ENCODE measurements at places on chromosomes 7 and 10.
A peak's percentile ranks its signal among the peaks of the same experiment; 100 is the strongest.

DNA sequence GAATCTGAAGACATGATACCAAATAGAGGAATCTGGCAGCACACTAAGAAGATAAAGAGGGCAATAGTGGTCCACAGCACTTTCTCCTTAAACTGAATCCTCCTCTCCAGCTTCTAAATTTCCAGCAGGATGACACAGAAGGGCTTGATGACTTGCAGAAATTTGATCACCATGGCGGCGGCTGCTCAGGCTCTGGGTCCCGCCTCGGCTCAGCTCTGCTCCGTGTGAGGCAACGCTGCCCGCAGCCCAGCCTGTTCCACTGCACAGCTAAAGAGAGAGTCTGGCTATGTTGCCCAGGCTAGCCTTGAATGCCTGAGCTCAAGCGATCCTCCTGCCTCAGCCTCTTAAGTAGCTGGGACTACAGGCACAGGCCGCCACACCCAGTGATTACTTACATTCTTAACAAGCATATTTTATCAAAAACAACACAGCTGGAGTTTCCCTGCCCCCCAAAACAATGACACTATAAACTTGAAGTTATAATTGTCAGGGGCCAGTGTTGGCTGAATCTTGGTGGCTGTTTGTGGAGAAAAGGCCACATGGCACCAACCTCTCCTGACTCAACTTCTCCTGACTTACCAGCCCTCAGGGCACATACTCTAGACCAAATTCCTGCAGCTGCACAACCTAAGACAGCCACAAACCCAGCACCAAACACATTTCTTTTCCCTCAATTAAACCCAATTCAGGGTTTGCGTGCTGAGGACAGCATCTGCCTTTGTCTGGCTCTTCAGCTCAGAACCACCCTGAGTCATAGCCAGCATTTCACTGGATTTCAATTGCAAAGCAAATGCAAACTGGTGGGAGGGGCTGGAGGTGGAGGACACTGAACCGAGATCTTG, 11.6 kb upstream of the TNPO3 start:
- DNase-seq: peak; percentile 75

- no peak for DNase-seq
Observed at GRCh38 chr7:1740214-1740613, 70.1 kb downstream of the ELFN1 start.

DNA sequence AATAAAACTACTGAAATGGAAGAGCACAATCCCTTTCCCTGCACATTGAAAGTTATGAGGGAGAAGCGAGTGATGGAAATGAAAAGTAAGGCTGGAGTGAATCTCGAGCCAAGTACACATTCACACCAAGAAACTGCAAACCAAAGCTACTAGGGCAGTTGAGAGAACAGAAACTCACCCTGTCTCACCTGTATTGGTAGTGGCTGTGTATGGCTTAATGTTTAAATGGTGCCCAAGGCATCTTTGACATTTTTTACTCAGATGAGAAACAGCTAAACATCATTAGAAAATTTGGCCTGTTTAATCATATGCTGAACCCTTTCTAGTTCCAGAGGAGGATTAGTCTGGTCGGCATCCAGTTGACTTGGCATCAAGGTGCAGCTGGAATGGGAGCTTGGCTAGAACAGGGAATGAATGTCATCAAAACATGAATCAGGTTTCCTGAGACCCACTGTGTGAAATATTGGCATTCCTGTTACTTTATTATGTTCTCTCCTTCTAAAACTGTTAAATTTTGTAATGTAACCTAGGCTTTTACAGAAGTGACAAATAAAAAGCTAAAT, 840.8 kb downstream of the GRM8 start:
- no peak for DNase-seq

GRCh38 chr10:11218395-11218794, 200.7 kb downstream of the CELF2 start:
- DNase-seq: no peak

DNA sequence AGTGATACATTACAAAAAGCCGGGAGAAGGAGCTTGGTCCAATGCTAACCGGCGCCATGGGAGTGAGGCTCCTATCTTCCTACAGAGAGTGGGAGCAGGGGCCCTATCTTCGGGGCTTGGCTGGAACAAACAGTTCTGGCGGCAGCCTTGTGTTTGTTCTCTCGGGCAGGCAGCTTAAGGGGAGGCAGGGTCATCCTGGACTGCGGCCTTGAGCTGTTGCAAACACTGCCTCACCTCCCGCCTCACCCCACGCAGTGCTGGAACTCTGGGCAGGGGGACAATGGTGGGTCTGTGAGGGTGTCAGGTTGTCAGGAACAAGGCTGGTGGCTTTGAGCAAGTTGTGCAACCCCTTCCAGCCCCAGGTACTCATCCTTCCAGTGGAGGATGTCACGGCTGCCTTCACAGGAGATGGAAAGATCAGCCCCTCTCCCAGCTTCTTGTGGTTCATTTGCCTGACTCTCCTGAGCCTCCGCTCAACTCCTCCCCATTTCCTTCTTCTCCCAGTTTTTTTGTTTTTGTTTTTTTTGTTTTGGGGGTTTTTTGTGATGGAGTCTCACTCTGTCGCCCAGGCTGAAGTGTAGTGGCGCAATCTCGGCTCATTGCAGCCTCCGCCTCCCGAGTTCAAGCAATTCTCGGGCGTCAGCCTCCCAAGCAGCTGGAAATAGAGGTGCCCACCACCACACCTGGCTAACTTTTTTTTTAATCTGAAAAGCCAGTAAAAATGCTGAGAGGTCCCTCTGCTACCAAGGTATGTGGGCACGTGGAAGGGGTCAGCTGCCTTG, 57.4 kb downstream of the SPOCK2 start:
- DNase-seq: no peak

DNA sequence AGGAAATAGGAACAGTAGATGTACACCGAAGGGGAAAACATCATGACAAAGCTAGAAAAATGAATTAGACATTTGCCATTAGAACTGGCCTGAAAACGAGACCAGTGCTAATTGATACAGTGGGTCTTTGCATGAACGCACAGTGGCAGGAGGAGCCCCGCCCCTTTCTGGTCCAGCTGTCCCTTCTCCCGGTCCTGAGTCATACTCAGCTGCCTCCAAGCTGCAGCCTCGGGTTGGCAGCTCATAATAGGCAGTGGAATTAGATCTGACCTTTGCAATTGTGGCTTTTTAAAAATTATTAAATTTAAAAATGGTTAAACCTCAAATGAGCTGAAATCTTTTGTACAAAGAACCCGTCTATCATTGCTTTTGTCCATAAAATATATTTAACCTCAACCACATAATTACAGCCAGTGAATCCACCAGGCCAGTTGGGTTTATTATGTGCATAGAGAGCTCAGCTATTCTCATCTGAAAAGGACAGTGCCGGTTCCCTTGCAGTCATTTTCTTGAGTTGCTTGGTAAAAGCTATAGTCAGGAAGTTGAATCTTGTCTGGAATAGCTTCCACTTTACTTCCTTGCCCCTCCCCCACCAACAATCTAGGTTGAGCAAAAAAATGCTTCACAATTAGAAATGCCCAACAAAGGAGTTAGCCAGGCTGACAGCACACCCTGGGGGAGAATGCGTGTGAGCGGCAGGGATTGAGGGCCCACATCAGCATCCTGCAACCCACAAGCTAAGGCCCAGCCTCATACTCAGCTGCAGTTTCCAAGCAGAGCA, 147.1 kb downstream of the BUB3 start:
- no peak for DNase-seq

DNA sequence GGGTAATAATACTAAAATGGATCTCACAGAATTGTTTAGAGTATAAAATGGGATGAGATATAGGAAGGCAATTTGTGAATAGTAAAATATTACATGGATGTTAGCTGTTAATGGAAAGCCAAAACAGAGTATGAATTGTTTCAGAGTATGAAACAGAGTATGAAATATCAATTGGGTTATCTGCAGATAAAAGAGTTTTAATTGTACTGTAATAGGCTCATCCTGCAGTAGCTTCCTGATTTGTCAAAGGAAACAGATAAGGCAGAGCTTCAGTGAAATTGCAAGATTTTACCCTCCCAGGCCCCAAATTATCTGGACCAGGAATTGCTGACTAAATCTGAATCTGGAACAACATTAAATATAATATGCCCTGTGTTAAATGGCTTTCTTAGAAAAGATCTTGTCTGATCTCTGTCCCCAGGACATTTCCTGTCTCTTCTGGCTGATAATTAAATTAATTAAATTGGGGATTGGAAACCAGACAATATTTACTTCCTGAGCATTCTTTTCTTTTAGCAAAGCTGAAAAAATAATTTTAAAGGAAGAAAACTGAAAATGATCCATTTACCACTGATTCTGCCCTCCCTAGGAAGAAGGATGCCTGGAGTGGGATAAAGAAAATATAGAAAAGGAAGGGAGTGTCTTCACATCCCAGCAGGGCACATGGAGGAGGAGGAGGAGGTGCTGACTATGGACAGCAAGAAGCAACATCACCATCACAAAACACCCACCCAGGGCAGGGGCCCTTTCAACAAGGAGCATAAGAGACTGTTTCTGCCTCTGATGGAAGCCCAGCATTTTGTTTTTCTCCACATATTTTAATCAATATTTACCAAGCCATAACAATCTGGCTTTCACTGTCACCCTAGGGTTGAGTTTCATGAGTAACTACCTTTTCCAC, 18.5 kb downstream of the PTN start:
- no peak for DNase-seq

GRCh38 chr7:17150018-17150417, 148.4 kb upstream of the AHR start:
- DNase-seq: no peak

DNA sequence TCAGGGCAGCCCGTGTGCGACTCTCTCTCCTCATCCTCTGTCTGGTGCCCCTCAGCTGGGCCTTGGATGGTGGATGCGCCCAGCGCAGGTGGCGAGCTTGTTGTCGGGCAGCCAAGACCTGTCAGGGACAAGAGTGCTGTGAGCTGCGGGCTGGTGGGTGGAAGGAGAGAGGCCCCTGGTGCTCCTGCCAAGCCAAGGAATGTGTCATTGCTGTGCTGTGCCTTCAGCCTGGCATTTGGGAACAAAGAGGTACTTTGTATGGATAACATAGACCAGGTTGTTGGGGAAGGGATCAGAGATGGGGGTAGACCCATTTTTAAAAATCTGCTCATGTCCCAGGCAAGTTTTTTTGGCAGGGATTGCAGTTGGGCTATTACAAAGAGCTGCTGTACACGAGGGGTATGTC, 120.9 kb downstream of the PKD1L1 start:
- no peak for DNase-seq

DNA sequence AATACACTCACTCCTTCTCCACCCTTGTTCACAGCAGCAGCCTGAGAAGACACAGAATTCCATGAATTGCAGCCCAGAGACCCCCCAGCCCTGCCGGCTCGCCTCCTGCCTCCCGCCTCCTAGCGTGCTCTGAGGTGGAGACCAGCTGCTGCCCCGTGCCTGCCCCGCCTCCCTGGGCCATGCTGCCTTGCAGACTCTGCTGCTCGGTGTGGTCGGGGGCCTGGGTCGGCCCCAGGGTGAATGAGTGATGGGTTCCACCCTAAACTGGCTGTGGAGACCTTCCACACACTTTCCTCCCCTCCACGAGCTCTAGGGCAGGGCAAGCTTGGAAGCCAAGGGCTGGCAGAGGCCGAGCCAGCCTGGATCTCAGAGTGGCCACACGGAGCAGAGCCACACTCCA, 479.3 kb downstream of the DNAJB6 start:
- DNase-seq: no peak

DNA sequence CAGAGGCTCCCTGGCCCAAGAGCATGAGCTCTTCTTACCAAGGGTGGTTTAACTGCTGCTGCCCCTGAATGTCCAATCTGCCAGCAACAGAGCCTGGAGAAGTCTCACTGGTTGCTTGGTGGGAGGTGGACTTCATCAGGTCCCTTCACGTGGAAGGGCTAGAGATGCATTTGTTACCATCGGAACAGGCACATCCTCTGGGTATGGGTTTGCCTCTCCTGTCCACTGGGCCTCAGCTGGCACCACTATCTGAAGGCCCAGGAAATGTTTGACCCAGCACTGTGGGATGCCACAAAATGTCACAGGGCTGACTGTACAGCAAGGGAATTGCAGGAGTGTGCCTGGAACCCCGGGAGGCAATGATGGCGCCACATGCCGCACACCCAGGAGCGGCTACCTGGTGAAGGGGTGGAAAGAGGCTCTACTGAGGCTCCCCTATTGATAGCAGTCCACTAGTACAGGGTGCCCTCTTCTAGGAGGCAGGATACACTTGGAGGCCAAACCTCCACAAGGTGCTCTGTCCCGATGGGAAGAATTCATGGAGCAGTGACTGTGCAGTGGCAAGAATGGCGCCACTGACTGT, 603.1 kb upstream of the MGMT start:
- no peak for DNase-seq

DNA sequence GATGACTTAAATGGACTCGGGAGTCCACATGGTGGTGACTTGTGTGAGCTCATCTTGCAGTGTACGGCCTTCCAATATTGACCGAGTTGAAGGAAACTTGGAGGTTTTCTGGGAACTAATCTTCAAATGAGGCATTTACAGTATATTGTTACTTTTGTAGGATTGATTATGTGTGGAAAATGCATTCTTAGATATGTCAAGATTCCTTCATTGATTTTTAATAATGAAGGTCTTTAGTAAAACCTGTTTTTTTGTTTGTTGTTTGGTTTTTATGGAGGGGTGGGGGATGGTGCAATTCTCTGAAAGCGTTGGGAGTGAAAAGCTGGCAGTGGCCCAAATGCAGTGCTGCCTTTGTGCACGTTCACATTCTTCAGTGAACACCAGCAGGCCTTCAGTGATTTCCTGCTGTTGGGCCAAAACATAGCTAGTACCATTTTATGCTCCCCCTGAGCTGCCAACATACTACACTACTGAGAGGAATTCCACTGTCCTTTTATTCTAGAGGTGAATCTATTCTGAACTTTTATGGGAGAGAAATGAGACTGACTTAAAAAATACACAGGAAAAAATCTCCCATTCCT, 50.4 kb downstream of the CCNY start:
- no peak for DNase-seq

GRCh38 chr10:70759781-70760180, 25.4 kb downstream of the TBATA start:
- no peak for DNase-seq

DNA sequence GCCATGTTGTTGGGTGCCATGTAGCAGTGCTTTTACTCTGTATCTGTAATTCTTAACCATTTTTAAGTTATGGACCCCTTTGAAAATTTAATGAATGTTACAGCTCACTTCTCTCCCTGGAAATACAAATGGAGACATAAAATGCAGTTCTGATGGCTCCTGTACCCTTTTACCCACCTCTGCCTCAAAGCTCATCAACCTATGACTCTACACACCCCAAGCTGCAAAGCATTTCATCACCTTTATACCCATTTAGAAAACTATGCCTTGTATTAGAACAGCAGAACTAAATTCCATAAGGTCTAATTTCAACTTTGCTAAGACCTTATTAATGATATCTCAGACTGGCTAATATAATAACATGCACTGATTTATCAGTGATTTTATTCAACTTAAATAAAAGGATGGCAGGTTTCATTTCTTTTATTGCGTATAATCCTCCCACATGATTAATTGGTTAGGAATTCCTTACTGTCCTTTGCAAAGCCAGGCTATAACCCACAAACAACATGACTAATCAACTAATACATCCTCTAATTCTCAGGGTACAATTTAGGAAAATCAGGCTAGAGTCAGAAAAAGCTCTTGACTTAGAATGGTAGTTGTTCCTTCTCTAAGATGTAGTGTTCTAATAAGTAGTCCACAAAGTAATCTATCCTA, 68.1 kb downstream of the CPEB3 start:
- DNase-seq: no peak

- no peak for DNase-seq
Observed at GRCh38 chr10:62037890-62038608, 136.6 kb downstream of the ARID5B start.
